ENCODE measurements at places on chromosomes 3 and 15.

DNA sequence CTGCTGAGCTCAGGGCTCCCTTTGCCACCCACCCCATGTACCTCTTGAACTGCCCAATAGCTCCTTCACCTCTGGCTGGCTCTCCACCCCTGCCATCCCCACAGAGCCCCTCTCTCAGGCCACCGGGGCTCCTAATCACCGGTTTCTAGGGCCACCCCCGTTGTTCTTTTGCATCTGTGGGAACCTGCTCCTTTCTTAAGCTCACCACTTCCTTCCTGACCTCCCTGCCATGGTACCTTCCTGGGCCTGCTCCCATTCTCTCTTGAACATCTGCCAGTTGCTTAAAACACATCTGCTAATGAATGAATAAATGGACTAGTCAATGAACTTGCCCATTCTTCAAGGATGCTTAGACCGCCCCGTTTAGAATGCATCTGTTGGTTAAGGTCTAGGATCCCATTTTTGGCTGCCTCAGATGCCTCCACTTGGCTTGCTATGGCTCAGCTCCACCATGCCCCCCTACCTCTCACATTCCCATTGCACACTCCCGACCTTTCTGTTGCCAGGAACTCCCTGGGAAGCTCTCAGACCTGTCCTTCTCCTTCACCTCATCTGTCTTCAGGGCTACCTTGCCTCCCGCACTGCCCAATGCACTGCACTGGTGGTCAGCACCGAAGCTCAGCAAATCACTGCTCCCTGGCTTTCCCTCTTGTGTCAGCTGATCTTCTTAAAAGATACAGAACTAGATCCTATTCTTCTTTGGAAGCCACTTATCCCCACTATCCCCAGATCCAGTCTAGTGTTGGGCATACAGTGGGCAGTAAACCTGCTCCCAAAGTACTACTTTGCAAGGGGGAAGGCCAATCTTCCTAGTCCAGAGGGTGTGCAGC is 9.1 kb downstream of the AMOTL2 start:
- no peak for DNase-seq

DNA sequence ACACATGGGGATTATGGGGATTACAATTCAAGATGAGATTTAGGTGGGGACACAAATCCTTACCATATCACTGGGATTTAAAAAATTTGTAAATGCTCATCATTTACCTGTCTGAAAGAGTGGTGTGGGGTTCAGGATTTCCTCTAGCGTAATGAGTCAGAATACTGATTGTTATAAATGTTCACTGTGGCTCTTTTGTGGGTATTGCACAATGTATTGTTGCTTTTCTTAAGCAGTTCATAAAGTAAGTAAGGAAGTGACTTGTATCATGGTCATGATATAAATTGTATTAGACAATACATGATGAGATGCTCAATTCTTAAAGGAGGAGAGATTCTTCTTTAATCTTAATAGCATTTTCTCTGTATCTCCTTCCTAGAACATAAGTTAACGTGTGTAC is 262.1 kb downstream of the CNTN4 start:
- DNase-seq = no peak

DNA sequence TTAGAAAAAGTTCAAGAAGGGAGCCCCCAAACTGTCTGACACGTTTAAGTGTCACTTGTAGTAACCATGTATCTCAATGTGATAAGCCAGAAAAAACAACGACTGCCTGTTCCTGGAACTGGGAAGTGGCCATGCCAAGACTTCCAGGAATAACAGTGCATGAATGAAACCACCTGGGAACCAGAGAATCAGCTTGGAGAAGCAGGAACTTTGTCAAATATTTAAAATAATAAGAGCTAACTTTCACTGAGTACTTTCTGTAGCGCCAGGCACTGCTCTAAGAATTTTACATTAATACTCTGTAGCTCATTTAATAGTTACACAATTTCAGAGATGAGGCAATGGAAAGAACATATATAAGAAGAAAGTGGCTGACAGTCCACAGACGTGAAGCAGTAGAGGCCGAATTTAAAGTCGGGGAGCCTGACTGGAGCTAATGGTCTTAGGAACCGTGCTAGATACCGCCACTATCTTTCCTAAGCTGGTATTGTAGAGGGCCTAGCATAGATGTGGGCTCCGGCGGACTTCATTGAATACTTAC is 876 bp downstream of the PLSCR1 start:
- no peak for DNase-seq

DNA sequence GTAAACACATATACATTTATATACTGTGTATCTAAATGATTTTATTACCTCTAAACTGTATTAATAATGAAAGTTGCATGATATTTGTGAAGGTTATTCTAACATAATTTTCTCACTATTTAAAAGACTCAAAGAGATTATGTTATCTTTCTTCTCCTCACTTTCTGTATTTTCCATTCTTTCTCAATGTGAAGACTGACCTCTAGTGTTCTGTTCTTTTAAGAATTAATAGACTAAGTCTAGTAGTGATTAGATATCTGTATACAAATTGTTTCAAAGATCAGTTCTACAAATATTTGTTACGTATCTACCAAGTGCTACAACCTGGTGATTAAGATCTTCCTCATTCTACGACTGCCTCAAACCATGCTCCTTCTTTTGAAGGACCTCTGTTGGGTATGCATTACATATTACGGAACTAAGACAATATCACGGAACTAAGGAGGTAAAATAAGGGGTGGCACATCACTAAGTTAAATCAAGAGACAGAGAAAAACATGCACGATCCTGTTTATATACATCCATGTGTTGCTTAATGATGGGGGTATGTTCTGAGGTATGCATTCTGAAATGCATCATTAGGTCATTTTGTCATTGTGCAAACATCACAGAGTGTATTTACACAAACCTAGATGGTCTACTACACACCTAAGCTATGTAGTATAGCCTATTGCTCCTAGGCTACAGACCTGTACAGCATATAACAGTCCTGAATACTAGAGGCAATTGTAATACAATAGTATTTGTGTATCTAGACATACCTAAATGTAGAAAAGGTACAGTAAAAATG is 161.5 kb upstream of the KBTBD8 start:
- DNase-seq = no peak

DNA sequence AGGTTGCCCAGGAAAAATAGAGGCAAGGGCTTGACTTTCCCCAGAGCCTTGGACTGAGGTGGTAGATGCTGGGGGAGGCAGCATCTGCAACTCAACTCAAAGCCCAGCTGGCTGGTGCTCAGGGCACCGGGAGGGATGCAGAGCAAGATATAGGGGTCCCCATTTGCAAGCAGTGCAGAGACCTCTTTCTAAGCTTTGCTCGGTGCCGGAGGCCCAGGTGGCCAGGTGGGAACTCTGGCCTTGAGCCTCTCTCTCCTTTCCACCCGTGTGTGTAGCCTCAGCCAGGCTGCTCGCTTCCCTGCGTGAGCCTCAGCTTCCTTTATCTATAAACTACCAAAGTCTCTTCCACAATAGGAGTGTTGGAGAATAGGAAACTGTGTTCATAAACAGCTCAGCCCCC is 36.5 kb downstream of the SLC6A6 start:
- DNase-seq = no peak

GRCh38 chr3:177800561-177800960 is 603.3 kb upstream of the TBL1XR1 start:
- no peak for DNase-seq

DNA sequence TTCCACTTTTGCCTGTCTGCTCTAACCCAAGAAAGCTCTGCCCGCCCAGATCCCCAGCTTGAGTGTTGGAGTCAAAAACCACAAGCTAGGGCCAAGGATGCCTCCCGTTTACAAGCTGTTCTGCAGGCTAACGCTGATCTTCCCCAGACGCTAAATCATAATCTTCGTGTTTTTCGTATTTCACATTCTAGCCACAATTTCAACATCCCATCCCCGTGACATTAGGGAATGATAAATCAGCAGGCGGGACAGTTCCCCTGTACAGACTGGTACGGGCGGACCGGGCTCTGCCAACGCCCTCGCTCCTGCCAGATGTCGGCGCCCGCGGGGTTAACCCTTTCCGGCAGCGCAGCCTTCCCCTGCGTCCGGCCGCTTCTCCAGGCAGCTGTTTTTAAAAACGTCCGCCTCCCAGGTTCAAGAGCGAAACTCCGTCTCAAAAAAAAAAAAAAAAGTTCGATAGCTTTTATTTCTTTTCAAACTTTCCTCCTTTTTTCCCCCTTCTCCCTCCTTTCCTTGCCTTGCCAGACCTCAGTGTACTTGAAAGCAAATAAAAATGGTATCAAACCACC is 81.0 kb upstream of the BNC1 start:
- no peak for DNase-seq

- no peak for DNase-seq
These were observed 14.8 kb downstream of the KLHL6 start for GRCh38 chr3:183540501-183541234.

- DNase-seq = no peak
These were observed 31.5 kb upstream of the LAMP3 start for GRCh38 chr3:183193762-183194689.

- DNase-seq = no peak
These were observed 35.1 kb downstream of the IGSF10 start for GRCh38 chr3:151425627-151426340.

- DNase-seq = no peak
These were observed 180.6 kb downstream of the LSAMP start for GRCh38 chr3:116264546-116265319.

GRCh38 chr3:49131040-49131439 is 1.8 kb downstream of the LAMB2 start:
- no peak for DNase-seq

DNA sequence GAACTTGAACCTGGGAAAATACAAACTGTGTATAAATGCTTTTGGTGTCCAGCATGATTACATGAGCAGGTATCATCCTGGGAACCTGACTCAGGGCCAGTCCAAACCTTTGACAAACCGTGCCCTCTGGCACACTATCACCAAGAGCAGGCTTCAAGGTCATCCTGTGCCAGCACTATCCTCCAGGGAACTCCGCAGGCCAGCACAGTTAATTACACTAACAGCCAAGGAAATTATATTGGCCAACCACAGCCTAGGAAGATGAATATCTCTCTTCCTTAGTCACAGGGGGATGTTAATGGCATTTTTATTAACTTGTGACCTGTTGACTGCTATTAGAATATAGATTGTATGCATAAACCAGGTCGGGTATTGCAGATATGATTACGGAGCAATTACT is 262.0 kb downstream of the TUSC7 start:
- DNase-seq = no peak

GRCh38 chr3:144109944-144110343 is 138.3 kb downstream of the DIPK2A start:
- DNase-seq = no peak

GRCh38 chr3:152496286-152496685 is 227.6 kb downstream of the MBNL1 start:
- DNase-seq = no peak

GRCh38 chr15:82543160-82543559 is 2.9 kb upstream of the RPS17 start:
- no peak for DNase-seq

DNA sequence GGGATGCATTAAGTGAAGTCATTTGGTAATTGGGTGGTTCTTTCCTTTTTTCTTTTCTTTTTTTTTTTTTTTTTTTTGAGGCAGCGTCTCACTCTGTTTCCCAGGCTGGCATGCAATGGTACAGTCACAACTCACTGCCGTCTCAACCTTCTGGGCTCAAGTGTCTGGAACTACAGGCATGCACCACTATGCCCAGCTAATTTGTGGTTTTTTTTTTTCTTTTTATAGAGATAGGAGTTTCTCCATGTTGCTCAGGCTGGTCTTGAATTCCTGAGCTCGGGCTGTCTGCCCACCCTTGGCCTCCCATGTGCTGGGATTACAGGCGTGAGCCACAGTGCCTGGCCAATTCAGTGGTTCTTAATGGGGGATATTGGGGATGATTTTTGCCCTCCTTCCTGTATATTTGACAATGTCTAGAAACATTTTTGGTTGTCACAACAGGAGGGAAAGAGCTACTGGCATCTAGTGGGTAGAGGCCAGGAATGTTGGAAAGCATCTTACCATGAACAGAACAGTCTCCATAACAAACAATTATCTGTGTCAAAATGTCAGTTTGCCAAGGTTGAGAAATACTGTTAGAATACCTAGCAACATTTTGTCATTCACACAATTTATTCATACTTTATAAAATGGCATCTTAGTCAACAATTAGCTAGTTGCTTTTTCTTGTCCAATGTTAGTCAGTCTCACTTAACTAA is 79.4 kb upstream of the CNTN3 start:
- no peak for DNase-seq

- no peak for DNase-seq
These were observed 21.6 kb downstream of the TRA2B start for GRCh38 chr3:185916042-185916833.

DNA sequence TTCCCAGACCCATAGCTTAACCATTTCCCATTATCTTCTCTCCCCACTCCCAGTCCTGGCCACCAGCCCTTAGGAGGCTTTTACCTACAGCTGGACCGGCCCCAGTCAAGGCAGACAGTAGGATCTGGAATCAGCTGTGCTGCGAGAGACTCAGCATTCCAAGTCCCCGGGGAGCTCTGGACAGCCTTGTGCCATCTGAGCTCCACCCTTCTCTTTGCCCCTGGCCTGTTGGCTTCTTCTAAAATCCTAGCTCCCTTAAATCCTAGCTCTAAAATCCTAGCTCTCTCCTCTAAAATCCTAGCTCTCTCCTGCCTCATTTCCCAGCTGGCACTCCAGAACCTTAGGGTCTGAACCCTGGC is 21.3 kb downstream of the MEGF11 start:
- DNase-seq = no peak

GRCh38 chr3:46929324-46929723 is 47.2 kb downstream of the CCDC12 start:
- no peak for DNase-seq

DNA sequence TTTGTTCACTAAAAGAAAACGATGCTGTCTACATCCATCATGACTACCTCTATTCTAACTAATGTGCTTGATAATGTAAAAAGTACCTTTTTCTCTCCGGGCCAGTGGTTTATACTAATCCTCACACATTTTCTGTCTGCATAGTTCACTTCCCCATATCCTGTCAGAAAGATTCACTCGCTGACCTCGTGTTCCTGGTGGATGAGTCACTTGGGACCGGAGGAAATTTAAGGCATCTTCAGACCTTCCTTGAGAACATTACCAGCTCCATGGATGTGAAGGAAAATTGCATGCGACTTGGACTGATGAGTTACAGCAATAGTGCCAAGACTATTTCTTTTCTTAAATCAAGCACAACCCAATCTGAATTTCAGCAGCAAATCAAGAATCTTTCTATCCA is 33.8 kb downstream of the COL6A5 start:
- no peak for DNase-seq

- DNase-seq = no peak
These were observed 162.1 kb upstream of the LRIG1 start for GRCh38 chr3:66662894-66663293.

DNA sequence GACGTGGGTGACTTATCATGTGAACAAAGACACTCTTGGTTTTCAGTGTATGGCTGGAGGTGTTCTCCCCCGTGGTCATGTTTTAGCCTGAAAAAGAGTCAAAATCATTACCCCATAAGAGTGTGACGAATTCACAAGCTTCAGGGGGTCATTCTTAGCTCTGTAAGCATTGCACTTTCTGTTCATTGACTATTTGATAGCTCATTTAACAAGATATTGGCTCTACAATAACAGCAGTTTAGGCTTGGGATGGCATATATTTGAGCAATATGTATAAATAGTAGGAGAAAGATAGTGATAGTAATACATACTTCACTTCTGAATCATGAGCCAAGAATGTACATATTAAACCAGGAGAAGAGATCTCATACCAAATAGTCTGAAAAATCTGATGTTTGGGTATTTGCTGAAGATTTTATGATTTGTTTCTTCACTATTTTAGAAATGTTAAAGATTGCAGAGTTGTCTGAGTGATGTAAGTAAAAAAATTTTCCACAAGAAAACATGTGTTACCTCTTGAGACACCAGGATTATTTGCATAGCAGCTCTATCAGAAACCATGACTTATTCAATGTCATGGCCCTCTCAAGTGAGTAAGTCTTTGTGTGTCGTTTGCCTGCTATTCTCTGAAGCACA is 996.0 kb downstream of the OTOL1 start:
- DNase-seq = no peak

All from stimulated activated CD8-positive, alpha-beta memory T cell treated with anti-CD3 and anti-CD28 coated beads, Interleukin-4, amount 100 ng/mL, for 1 hour (primary cell).